ENCODE measurements at places on chromosomes 4 and X.

- no peak for DNase-seq
- H3K4me3 ChIP-seq = no peak overlapping the region
- no peaks in the 10 kb centered on the region for H3K27me3 ChIP-seq
- H3K4me1 ChIP-seq = no peaks in the 10 kb centered on the region
- H3K36me3 ChIP-seq = no peaks in the 10 kb centered on the region
Measured at GRCh38 chr4:149555146-149555545, 260.5 kb downstream of the IQCM start.

DNA sequence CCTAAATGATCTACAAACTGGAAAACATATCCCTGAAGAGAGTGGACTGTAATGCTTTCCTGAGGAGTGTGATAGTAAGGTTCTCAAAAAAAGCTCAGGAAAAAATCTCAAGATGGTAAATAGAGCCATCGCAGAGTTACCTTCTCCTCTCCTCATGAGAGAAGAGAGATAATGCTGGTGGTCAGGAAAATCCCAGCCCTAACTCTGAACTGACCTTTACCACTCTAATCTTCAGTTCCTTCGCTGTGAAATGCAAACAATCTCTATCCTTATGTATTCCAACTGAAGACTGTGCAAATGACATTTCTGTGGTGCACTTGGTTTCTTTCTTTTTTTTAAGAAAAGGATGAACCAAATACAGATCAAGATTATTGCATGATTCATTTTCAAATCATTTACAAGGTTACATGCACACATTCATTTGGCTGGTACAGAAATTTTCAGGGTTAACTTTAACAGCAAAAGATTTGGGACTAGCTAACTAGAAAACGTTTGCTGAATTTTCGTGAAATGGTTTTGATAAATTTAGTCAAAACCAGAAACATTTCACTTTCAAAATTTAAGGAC, 8.3 kb downstream of the PPM1K start:
- no peaks in the 10 kb centered on the region for H3K27me3 ChIP-seq
- H3K4me3 ChIP-seq = no peak overlapping the region

GRCh38 chrX:73799888-73800287, 236.9 kb downstream of the CHIC1 start:
- no peaks in the 10 kb centered on the region for H3K27me3 ChIP-seq
- H3K4me3 ChIP-seq = no peak overlapping the region
- no peak overlapping the region for H3K27ac ChIP-seq
- DNase-seq = no peak
- H3K4me1 ChIP-seq = no peaks in the 10 kb centered on the region
- H3K36me3 ChIP-seq = no peaks in the 10 kb centered on the region

- no peak for DNase-seq
- peaks cover 6% of the 10 kb centered on the region for H3K4me1 ChIP-seq
- no peaks in the 10 kb centered on the region for H3K36me3 ChIP-seq
- H3K27ac ChIP-seq = no peak within 1 kb of the TSS
Measured at GRCh38 chrX:53281321-53281822, at the start of gene IQSEC2. TSS of gene IQSEC2 (minus strand) at chrX:53281584.

GRCh38 chr4:189060104-189060503, 880.6 kb upstream of the FRG1 start:
- no peaks in the 10 kb centered on the region for H3K4me1 ChIP-seq
- no peak overlapping the region for H3K4me3 ChIP-seq
- no peak for DNase-seq
- H3K27me3 ChIP-seq = no peaks in the 10 kb centered on the region
- H3K27ac ChIP-seq = no peak overlapping the region

DNA sequence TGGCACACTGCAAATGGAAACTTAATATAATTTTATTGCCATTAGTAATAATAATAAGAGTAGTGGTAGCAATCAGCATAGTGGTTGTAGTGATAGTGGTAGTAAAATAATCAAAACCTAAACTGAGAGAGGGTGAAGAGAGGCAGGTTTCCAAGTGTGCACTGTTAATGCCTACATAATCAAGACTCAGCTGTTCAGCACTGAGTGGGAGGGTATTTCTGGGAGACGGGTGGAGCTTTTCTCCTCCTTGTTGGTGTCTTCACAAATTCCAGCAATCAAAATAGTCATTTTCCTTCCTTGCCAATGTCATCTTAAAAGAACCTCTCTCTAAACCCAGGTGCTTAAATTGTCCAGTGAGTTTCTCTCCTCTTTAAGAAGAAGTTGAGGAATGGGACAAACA, 18.6 kb downstream of the CCDC149 start:
- no peak overlapping the region for H3K4me3 ChIP-seq
- H3K27ac ChIP-seq = no peak overlapping the region
- peaks cover 2% of the 10 kb centered on the region for H3K27me3 ChIP-seq
- no peaks in the 10 kb centered on the region for H3K4me1 ChIP-seq
- no peaks in the 10 kb centered on the region for H3K36me3 ChIP-seq
- no peak for DNase-seq

GRCh38 chr4:82373486-82373815, 340 bp downstream of the HNRNPD start:
- H3K27me3 ChIP-seq = no peaks in the 10 kb centered on the region
- peaks cover 44% of the 10 kb centered on the region for H3K4me1 ChIP-seq
- H3K36me3 ChIP-seq = peaks cover 10% of the 10 kb centered on the region
- peak overlapping the region; percentile 99 for H3K27ac ChIP-seq
- no peak for DNase-seq

DNA sequence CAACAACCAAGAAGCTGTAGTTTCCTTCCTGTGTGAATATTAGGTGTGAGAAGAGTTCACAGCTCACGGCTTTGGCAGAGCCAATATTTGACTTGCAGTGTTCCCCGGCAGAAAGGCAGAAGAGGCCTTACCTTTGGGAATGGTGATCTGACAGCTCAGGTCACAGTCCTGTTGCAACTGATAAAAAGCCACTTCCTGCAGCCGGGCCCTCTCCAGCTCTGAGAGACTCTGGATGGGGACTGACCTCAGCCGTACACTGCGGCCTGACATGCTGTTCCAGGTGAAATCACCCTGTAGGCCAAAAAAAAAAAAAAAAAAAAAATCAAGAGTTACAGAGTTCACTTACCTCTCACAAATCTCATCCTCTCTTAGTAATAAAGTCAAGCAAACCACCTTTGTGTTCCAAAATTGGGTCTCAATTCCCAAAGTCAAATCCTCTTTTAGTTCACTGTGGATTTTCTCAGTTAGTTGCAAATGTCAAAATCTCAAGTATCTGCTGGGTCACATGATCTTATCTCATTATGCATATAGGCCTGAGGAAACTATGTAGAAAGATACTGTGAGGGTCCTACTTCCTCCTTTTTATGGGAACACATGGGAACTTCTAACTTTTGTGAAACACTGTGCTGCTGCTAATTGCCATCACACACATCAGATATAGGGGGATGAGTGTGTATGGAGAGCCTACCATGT, 38.6 kb upstream of the AMELX start:
- no peaks in the 10 kb centered on the region for H3K4me1 ChIP-seq
- no peaks in the 10 kb centered on the region for H3K27me3 ChIP-seq
- no peak overlapping the region for H3K27ac ChIP-seq

- no peaks in the 10 kb centered on the region for H3K4me1 ChIP-seq
- H3K36me3 ChIP-seq = no peaks in the 10 kb centered on the region
- DNase-seq = no peak
- no peak overlapping the region for H3K27ac ChIP-seq
- no peaks in the 10 kb centered on the region for H3K27me3 ChIP-seq
Measured at GRCh38 chr4:160233141-160233540, 1130.3 kb downstream of the RAPGEF2 start.

- DNase-seq = no peak
- no peaks in the 10 kb centered on the region for H3K36me3 ChIP-seq
- H3K4me3 ChIP-seq = no peak overlapping the region
Measured at GRCh38 chrX:125131164-125131563, 188.5 kb upstream of the TEX13C start.

GRCh38 chr4:138189206-138189605, 52.9 kb downstream of the SLC7A11 start:
- DNase-seq = no peak
- no peaks in the 10 kb centered on the region for H3K36me3 ChIP-seq

DNA sequence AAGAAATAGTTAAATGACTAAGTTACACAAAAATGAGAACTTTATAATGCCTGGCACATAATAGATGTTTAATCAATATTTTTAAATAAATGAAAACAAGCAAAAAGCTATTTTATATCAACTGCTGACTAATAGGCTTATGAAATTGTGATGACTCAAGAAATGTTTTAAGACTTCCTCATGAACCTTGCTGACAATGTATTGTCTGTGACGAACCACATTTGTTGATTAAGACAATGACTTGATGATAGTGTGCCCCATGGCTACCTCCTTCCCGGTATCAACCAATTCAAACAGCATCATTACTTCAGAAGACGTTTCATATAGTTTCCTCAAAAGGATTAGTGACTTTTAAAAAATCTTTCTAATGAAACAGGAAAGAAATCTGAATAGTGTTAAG, 7.9 kb downstream of the CXCL6 start:
- no peak for DNase-seq
- no peaks in the 10 kb centered on the region for H3K4me1 ChIP-seq
- H3K27me3 ChIP-seq = peaks cover 11% of the 10 kb centered on the region

GRCh38 chrX:113075521-113075920, 234.9 kb upstream of the AMOT start:
- no peaks in the 10 kb centered on the region for H3K4me1 ChIP-seq
- DNase-seq = no peak
- no peak overlapping the region for H3K27ac ChIP-seq
- no peak overlapping the region for H3K4me3 ChIP-seq
- H3K27me3 ChIP-seq = no peaks in the 10 kb centered on the region

GRCh38 chrX:17592117-17592516, 145.2 kb upstream of the SCML1 start:
- DNase-seq = no peak
- peaks cover 6% of the 10 kb centered on the region for H3K27me3 ChIP-seq

DNA sequence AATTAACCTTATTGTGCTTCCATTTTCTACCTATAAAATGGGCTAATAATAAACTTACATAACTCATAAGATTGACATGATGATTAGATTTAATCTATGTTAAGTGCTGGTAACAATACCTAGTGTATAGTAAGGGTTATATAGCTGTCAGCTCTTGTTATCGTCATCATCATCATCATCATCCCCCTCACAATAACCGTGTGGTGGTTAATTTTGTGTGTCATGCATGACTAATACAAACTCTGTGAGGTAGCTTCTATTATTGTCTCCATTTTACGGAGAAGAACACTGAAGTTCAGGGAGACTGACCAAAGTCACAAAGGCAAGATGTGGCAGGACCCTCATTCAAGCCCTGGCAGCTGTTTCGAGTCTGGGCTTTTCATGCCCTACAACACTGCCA, 211.3 kb downstream of the PALLD start:
- no peaks in the 10 kb centered on the region for H3K36me3 ChIP-seq
- no peak for DNase-seq
- no peak overlapping the region for H3K27ac ChIP-seq
- no peak overlapping the region for H3K4me3 ChIP-seq

DNA sequence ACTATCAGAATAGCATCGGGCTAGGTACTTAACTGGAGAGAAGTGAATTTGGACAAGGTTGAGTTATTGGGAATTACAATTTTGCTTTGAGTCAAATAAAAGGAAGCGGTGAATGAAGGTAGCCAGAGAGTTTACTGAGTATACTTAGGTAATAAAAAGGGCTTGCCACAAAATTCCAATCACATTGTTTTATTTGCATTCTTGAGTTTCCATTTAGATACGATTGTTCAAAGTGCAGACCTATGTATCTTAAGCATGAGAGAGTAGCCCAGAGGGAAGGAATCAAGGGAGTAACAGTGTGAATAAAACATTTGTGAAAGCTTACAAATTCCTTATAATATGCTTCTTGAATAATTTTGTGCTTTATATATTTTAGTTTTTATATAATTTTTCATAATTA, 102.5 kb upstream of the NDST4 start:
- no peaks in the 10 kb centered on the region for H3K36me3 ChIP-seq
- H3K4me1 ChIP-seq = no peaks in the 10 kb centered on the region
- H3K27me3 ChIP-seq = peaks cover 4% of the 10 kb centered on the region
- H3K4me3 ChIP-seq = no peak overlapping the region

DNA sequence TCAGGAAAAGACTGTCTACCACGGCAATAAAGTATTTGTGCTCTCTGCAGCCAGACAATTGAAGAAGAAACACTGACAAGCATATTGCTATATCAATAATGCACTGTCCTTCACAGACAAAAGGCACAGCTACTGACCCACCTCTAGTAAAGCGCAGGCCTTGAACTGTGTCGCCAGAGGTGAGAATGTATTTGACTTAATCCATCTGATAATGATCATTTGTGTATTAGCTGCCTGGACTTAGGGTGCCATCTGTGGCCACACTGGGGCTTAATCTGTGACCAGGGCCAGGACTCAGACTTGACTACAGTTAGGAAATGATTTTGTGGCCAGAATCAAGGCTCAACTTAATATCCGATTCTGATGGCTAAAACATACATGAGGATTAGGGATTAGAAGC, 260.4 kb downstream of the SMARCA1 start:
- no peaks in the 10 kb centered on the region for H3K27me3 ChIP-seq
- DNase-seq = no peak
- no peaks in the 10 kb centered on the region for H3K36me3 ChIP-seq
- no peak overlapping the region for H3K4me3 ChIP-seq
- H3K27ac ChIP-seq = no peak overlapping the region

- no peaks in the 10 kb centered on the region for H3K36me3 ChIP-seq
- DNase-seq = no peak
- no peaks in the 10 kb centered on the region for H3K27me3 ChIP-seq
- H3K4me1 ChIP-seq = no peaks in the 10 kb centered on the region
- no peak overlapping the region for H3K4me3 ChIP-seq
- H3K27ac ChIP-seq = no peak overlapping the region
Measured at GRCh38 chr4:70269674-70270073, 27.3 kb downstream of the CSN3 start.

DNA sequence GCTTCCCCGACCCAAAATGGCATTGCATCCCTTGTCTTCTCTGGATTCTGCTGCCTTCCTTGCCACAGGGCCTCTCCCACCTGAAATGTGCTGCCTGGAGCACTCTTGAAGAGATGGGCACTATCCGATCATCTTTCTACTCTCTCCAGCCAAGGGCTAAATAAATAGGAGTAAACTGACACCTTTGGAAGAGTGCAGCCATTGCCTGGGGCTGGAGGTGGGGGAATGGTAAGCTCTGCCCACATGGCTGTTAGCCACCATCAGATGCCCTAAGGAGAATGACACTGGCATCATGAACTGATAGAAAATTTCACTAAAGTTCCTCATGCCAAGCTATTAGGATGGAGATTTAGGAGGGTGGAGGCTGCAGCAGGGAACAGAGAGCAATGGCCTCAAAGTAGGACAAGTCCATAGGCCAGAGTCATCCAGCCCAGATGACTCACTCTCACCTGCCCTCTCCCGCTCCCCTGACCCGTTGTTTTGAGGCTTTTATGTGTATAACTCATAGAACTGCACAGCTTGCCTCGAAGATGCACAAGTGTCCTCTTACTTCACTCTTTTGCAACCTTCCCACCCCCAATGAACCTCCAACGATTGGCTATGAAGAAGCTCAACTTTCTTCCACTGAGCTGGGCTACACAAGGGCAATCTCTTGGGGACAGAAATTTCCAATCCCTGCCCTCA, 822 bp upstream of the PFKFB1 start:
- peaks cover 2% of the 10 kb centered on the region for H3K4me1 ChIP-seq
- no peak overlapping the region for H3K27ac ChIP-seq
- no peak for DNase-seq
- no peak overlapping the region for H3K4me3 ChIP-seq
